ENCODE measurements at places on chromosomes 3 and 15.

GRCh38 chr3:103056542-103056941 is 621.7 kb downstream of the ZPLD1 start:
- no peak for DNase-seq

- no peak for DNase-seq
These were observed 1.2 kb downstream of the GP5 start for GRCh38 chr3:194397757-194398312.

GRCh38 chr3:37944391-37944842 is 46.2 kb upstream of the VILL start:
- no peak for DNase-seq

GRCh38 chr3:50322386-50323091 is at the start of gene HYAL2:
Gene HYAL2, minus strand, starts transcription at chr3:50322745. Its CDS starts 2,256 bp downstream, at chr3:50320489.
- no peak for DNase-seq

DNA sequence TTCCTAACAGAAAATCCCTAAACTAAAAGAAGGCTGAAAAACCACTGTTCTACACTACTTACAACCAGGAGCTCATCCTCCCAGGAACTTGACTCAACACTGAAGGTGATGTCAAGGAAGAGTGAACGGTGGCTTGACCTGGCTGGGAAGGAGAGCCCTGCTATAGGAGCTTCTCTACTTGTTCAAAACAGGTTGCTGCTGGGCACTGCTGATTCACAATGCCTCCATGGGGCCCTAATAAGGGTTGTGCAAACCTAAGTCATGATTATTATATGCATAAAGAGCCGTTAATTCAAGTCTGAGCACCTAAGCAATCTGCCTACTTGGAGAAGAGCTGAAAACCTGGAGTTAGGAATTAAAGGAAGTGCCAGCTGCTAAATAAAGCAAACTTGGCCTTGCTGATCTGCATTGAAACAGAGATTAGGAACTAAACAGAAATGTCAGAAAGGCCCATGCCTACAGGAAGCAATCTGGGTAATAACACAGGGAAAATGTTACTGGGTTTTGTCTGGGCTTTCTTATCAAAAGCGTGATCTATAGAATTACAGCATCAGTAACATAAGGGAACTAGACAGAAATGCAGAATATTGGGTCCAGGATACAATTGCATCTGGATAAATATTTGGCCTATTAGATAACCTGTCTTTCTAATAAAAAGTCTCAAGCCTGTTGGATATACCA is 243.2 kb downstream of the NEK10 start:
- DNase-seq: no peak

GRCh38 chr15:101570241-101570640 is 80.7 kb upstream of the PCSK6 start:
- DNase-seq: no peak

DNA sequence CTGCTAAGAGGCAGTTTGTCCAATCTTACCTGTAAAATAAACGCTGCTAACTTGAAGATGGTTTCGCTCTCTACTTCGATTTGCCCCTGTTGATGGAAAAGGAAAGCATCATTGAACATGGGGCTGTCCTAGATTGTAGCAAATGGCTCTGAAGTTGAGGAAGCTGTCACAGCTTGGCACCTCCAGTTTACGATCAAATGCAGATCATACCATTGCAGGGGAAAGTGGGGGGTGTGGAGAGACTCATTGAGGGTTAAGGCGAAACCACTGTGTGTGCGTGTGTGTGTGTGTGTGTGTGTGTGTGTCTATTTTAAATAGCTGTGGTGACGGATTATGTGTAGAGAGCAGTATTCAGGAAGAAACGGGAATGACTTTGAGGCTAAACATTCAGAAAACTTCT is 127.6 kb upstream of the LMOD3 start:
- DNase-seq: no peak

DNA sequence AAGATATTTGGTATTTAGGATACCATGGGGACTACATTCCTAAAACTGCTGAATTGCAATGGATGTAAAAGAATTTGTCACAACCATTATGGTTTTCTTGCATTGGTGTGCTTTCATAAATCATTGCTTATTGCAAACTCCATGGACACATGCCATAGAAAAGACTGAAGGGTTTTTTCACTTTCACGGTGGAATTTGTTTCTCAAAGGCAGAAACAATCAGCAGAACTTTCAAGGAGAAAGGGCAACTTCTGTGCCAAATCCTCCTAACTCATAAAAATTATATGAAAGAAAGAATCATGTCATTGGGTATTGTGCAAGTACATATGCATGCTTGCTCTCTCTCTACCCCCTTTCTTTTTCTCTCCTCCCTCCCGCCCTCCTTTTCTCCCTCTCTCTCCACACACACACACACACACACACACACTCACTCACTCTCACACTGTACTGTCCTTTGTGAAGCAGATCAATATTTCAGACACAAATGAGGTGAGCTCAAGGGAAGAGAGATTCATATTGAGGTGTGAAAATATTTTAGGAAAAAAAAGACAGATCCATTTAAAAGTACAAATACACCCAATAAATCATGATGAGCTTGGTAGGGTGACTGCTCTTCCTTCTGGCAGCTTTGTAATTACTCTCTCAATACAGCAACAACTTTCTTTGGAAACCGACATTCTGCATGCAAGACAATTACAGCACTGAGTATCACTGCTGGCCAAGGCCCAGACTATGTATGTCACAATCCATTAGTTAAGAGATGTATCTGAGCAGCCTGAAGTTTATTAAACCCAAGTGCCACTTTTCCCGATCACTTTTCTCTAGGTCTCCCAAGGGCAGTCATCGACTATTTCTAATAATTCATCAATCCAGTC is 492.6 kb downstream of the TUSC7 start:
- no peak for DNase-seq

GRCh38 chr3:31614162-31614921 is 81.6 kb downstream of the STT3B start:
- DNase-seq: no peak

GRCh38 chr3:43073116-43073835 is 32.6 kb downstream of the POMGNT2 start:
- DNase-seq: no peak

GRCh38 chr15:80264031-80264430 is 12.0 kb upstream of the CTXND1 start:
- no peak for DNase-seq

- no peak for DNase-seq
These were observed 32.3 kb downstream of the PSTPIP1 start for GRCh38 chr15:77027111-77027696.

- no peak for DNase-seq
These were observed 33.8 kb downstream of the CYP11A1 start for GRCh38 chr15:74333662-74334061.

DNA sequence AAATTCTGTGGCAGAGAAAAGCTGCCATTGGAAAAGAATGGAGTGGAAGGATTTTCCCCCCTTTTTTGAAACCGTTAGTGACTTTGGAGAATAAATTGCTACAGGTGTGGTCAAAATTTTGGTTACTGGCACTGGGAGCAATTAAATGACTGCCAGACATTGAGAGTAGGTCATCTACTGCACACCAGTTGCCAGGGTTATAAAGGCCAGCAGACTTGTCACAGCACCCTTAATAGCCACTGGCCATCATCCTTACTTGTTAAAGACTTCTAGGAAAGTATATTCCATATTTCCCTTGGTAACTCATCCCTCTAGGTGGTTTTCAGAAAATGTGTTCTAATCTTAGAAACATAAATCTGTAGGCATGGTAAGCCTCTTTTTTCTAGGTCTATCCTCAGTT is 8.0 kb downstream of the PIK3CA start:
- DNase-seq: no peak

DNA sequence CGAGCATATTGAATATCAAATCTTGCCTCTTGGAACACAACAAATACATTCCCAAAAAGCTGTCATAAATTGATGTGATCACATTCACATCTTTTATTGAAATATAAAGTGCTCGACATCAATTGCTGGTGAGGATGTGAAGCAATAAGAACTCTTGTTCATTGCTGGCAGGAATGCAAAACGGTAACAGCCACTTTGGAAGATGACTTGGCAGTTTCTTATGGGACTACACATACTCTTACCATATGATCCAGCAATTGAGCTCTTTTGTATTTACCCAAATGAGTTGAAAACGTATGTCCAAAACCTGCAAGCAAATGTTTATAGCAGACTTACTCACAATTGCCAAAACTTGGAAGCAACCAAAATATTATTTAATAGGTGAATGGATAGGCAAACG is 234.9 kb downstream of the CACNA2D3 start:
- no peak for DNase-seq

- DNase-seq: no peak
These were observed 257.4 kb downstream of the CGGBP1 start for GRCh38 chr3:87801409-87801808.

DNA sequence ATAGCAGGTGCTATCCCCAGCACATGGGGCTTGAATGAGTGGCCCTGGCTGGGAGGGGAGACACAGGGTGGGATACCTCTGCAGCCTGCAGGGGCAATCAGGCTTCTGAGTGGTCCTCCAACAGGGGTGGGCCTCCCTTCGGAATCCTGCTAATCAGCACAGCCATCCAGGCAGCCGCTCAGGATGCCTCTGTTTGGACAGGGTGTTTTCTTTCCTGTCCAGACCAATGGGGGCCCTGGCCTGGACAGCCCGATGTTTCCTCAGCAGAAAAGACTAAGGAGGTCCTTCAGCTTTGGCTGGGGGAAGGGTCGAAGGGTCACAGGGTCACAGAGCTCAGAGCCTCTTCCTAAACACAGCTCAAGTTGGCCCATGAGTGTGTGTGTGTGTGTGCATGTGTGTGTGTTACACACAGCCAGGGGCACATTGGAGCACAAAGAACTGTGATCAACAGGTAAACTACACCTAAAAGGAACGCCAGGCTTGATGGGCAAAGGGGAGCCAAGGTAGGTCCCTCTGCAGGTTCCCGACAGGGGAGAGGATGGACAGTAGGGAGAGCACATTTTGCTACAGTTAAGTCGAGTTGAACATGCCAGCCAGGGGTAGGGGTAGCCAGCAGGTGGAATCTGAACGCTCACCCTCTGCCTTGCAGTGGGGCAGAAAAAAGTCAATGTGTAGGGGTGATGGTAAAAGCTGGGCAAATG is 1.1 kb upstream of the HAPLN3 start:
- no peak for DNase-seq

GRCh38 chr3:26590919-26591484 is 31.6 kb upstream of the LRRC3B start:
- no peak for DNase-seq
